Activated CD8-positive, alpha-beta memory T cell treated with anti-CD3 and anti-CD28 coated beads for 1 hour (primary cell): ENCODE measurements at places on chromosomes 7 and 10.

DNA sequence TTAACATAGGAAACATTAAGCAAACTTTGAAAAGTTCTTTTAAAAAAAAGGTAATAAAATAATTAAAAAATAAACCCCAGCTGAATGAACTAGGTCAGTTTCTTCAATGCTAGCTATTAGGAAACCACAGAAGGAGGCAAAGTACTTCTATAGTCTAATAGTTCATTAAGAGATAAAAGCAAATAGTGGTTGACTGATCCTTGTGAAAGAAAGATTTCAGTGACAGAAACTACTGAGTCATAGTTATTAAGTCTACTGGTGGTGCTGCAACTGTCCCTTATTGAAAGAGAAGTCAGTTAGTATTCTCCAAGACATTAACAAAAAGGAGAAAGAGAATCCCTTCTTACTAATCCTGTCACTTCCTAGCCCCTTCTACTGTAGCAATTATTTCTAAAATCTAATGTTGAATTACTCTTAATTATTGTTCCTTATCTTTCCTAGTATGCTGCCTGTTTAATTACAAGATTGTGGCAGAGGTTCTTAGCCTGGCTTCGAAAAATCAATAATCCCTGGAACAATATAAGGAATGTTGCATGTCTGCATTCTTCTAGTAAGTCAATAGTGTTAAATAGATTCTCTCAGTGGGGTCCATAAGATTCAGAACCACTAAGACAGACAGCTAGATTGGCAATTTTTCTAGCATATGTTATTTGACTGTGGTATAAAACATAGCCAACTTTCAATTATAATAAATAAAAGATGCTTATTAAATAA is 18.2 kb downstream of the TCTN3 start:
- DNase-seq = no peak

DNA sequence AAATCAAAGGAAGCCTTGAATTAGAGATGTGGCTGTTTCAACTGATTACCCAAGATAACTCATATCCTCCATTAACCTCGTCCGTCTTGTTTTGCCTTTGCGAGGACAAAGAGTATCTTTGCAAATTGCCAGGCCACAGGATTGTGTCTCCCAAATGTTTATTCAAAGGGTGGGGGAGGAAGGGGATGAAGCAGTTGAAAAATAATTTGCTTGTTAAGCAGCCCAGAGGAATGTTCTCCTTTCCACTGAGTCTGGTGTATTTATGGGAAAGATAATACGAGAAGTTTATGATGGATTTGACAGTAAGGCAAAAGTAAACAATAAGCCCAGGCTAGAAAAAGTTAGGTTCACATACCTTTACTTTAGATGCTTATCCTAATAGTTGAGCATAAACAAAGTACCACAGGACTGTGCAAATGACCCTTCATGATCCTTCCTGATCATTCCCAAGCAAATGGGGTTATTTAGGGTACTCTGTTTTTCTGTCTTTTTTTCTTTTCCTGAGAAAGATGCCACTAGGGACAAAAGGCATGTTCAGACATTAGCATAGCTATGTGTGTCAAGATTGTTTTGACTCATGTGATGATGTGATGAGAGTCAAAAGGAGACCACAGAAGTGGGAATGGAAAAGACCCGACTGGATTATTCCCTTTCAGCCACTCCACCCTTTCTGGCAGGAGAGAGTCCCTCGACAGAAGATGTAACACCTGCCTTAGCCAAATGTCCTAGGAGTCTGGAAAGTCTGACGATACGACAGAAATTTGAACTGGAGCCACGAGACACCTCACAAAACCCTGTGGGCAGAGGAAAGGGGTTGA is 243.0 kb upstream of the GLI3 start:
- no peak for DNase-seq

- no peak for DNase-seq
Observed at GRCh38 chr10:2856598-2856997, 210.8 kb upstream of the PFKP start.

DNA sequence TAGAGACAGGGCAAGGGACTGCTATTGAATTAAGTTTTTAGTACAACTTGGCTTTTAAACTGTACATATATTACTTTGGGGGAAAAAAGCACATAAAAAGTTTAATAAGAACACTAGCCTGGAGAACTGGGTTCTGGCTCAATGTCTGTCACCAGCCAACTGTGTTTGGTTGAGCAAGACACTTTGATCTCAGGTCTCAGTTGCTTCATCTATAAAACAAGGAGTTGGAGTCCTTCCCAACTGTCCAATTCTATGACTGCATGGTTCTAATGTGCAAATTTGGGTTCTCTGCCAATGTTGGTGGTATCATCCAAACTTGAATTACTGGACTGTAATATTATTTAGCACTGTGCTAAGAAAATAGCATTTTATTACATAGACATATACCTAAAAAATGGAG is 50.3 kb downstream of the ATXN7L1 start:
- no peak for DNase-seq

DNA sequence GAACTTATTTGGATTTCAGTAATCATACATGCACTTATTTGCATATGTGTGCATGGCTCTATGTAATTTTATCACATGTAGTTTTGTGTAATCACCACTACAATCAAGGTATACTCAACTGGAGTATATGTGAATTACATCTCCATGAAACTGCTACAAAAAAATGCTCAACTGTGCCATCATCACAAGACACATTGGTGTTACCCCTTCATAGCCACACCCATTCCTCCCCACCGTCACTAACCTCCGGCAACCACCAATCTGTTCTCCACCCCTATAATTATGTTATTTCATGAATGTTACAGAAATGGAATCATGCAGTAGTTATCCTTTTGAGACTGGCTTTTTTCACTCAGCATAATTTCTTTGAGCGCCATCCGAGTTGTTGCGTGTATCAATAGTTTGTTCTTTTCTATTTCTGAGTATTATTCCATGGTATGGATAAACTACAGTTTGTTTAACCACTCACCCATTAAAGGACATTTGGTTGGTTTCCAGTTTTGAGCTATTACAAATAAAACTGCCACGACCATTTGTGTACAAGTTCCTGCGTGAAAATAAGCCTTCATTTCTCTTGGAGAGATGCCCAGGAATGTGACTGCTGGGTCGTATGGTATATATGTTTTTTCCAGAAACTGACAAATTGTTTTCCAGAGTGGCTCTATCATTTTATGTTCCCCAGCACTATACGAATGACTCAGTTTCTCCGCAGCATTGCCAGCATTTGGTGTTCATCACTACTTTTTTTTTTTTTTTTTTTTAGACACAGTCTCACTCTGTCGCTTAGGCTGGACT is 11.3 kb upstream of the SMO start:
- no peak for DNase-seq

GRCh38 chr10:117727421-117727820 is 184.9 kb downstream of the EMX2 start:
- DNase-seq = no peak

- DNase-seq = no peak
Observed at GRCh38 chr10:21602313-21602712, 68.3 kb downstream of the MLLT10 start.
